NCI-H187 (cell line): ENCODE measurements at places on chromosomes 7 and 10.

GRCh38 chr7:106167439-106168136, 55.5 kb upstream of the SYPL1 start:
- DNase-seq, result no peak

GRCh38 chr7:48188776-48189520, 17.7 kb downstream of the ABCA13 start:
- no peak for DNase-seq

GRCh38 chr10:123428391-123428790, 237.8 kb upstream of the GPR26 start:
- no peak for DNase-seq

GRCh38 chr10:65940816-65941662, 984.8 kb upstream of the LRRTM3 start:
- no peak for DNase-seq

- no peak for DNase-seq
Measured at GRCh38 chr7:44678471-44679179, 70.0 kb upstream of the ZMIZ2 start.

GRCh38 chr7:102860351-102860811, 52.4 kb upstream of the LRRC17 start:
- DNase-seq, result no peak

- no peak for DNase-seq
Measured at GRCh38 chr10:121844537-121844936, 83.3 kb downstream of the ATE1 start.

GRCh38 chr10:5915451-5915850, 25.4 kb downstream of the FBH1 start:
- DNase-seq, result no peak

DNA sequence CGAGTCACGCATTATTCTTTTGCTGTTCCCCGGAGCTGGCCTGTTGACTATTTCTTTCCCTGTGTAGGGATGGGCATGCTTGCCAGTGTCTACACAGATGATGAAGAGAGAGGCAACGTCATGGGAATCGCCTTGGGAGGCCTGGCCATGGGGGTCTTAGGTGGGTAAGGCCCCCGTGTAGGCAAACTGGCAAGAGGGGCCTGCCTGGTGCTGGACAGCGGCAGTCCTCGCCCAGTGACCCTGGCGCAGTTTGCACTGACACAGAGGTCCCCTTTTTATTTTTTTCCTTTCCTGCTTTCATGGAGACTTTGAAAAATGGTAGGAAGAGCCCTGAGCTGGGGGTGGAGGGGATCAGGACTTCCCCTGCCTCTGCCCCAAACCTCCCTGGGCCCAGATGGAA, 13.4 kb downstream of the SLC18A2 start:
- DNase-seq, result no peak

DNA sequence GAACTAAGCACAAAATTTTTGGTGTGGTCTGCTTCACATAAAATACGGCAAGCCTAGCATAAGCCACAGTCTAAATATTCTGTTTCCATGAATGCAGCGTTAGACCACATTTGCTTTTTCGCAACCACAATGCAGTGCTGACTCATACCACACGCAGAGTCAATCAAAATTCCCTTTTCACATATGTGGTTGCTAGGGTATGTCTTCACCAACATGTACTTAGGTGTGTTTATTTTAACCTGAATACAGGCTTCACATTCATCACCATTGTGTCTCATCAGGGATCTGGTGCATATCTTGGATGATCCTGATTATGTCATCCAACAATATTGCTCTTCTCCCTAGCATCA, 90.8 kb downstream of the CHN2 start:
- DNase-seq, result peak; percentile 11

DNA sequence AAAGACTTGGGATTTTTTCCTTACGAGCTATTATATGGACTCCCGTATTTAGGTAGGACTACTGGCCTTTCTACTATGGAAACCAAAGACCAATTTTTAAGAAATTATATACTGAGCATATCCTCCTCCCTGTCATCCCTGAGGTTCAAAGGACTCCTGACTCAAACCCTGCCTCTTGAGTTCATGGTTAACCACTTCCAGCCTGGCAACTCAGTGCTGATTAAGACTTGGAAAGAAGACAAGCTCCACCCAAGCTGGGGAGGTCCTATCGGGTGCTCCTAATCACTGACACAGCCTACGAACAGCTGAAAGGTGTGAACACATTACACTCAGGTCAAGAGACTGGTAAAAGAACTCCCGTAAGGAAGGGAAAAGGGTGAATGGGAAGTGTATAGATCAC, 66.8 kb downstream of the LYZL2 start:
- no peak for DNase-seq

DNA sequence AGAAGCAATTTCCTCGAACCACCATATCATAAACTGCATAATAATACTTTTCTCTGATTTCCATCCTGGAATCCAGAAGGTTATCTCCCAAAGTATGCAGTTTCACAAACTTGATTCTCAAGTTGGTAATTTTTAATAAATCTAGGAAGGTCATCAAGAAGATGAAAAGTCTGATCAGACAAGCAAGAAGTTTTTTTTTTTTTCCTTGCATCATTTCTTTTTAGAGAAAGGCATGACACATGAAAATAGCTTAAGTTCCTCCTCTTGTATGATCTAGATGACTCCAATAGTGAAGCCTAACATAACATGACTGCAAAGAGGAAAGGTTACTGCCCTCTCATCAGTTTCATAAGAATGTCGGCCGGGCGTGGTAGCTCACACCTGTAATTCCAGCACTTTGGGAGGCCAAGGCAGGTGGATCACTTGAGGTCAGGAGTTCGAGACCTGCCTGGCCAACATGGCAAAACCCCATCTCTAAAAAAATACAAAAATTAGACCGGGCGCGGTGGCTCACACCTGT, 22.2 kb downstream of the LAMB1 start:
- DNase-seq, result no peak

- no peak for DNase-seq
Measured at GRCh38 chr7:47901542-47901941, 46.7 kb downstream of the PKD1L1 start.

DNA sequence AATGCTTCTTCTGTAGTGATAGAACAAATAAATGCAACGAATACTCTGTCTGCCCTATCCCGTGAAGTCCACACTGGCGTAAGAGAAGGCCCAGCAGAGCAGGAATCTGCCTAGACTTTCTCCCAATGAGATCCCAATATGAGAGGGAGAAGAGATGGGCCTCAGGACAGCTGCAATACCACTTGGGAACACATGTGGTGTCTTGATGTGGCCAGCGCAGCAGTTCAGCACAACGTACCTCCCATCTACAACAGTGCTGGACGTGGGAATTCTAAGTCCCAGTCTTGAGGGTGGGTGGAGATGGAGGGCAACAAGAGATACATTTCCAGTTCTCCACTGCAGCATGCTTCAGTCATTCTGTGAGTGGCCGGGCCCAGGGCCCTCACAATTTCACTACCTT, 45.8 kb downstream of the FIGNL1 start:
- no peak for DNase-seq

- DNase-seq, result no peak
Measured at GRCh38 chr10:78981257-78981969, 87.4 kb upstream of the ZMIZ1 start.

GRCh38 chr7:50446542-50446960, 3.6 kb downstream of the FIGNL1 start:
- no peak for DNase-seq

GRCh38 chr7:107803009-107803610, at the start of gene SLC26A3:
TSS of gene SLC26A3 (minus strand) at chr7:107803223. CDS start at chr7:107794509, 8,714 bp downstream.
- DNase-seq, result no peak

DNA sequence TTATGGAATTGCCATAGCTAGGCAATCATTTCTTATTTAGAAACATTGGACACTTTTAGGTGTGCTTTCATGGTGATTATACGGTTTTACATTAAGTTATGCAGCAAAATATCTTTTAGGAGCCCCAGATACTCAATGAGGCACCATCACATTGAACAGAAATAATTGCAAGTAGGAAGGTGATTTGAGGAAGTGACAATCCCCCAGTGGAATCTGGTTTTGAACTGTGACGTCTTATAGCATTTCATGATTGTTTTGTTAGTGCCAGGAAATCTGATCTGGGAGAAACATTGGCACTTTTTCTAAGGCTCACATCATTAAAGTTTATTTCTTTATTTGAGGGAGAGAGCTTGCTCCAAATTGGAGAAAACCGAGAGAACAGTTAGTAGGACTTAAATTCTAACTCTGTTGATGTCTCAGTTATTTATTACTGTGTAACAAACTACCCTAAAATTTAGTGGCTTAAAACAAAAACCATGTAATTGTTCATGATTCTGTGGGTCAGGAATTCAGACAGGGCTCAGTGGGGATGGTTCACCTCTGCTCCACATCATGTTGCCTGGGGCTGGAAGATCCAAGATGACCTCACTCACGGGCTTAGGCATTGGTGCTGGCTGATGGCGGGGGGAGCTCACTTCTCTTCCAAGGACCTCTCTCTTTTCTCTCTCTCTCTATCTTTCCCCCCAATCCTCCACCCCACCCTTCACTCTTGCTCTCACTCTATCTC, 78.2 kb upstream of the STEAP1B start:
- DNase-seq, result no peak

DNA sequence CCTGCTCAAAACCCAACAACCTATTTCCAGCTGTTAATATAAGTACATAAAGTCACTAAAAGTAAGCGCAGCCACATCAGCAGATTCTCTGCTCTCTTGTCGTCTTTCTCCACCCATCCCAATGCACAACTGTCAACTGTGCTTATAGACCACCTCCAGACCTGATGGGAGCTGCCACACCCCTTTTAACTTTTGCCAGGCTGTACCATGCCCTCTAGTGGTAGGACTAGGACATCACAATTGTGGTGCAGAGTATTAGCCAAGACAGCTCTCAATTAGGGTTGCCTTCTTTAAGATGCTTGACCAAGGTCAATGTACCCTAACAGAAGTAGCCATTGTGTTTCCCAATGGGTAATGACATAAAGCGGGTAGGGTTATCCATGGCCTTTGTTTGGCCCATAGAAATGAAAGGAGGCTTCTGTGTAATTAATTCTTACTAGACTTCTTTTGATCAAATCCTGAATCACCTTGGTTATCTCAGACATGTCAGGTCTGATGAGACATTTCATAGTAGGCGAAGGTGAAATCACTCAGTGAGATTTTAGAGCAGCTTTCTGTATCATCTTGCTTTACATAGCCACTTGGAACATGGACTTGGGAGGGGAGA, 68.1 kb downstream of the SCRN1 start:
- DNase-seq, result no peak

GRCh38 chr10:103933557-103934121, 15.7 kb upstream of the STN1 start:
- no peak for DNase-seq

- no peak for DNase-seq
Measured at GRCh38 chr7:133365917-133366316, 113.0 kb downstream of the EXOC4 start.

- no peak for DNase-seq
Measured at GRCh38 chr10:96176985-96177384, 46.9 kb downstream of the ZNF518A start.

DNA sequence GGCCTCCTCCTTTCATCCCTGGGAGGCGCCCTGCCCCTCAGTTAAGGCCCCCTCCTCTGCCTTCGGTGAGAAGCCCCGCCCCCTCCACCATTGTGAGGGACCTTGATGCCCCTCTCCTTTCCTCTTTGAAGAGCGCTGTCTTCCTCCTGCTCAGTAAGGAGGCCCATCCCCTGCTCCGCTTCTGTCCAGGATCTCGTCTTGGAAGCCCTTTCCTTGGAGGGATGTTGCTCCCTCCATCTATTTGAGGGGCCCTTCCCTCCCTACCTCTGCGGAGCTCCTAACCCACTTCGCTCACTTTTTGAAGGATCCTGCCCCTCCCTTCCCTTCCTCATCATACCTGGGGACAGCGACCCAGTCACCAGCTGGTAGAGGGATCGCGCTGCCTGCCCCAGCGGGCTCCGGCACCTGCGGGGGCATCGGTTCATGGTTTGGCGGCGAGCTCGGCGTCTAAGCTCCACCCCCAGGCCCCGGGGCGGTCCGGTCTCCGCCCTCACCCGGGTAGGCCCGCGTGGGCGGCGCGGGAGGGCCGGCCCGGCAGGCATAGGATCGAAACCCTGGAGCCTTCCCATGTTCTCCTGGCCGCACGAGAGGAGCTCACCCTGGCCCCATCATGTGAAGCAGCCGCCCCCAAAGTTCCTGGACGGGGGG, 4.1 kb downstream of the KCNIP2 start:
- no peak for DNase-seq

DNA sequence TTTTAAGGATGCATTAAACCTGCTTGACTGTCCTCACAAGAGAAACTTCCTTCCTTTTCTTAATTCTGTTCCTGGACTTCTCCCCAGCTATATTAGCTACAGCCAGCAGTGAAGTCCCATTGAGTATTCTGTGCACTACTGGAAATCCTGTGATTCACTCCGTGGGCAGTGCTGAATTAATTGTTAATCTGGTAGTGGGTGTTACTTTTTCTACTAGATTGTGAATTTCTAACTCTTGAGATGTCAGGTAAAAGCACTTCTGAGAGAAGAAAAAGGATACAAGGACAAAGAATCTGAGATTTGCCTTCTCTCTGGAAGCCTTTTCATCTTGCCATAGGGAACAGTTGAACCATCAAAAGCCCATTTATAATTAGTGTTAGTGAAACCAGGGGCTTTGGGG, 33.9 kb downstream of the CYCS start:
- DNase-seq, result no peak

DNA sequence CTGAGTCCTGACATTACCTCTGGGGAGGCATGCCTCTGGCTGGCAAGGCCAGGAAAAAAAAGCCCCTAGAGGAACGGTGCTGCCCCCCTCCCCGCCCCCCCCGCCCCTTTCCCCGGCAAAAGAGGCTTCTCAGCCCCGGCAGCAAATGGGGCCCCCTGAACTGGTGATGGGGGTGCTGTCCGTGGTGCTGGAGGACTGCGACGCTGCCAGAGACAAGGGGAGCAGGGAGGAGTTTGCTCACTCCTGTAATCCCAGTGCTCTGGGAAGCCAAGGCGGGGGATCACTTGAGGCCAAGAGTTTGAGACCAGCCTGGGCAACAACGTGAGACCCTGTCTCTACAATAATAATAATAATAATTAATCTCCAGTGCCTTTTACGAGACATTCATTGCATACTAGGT, 23.7 kb downstream of the SRRM3 start:
- no peak for DNase-seq

GRCh38 chr7:151644554-151644953, 124.9 kb upstream of the RHEB start:
- no peak for DNase-seq

- no peak for DNase-seq
Measured at GRCh38 chr7:29202651-29203069, 8.1 kb downstream of the CHN2 start.
